Activated T-cell treated with anti-CD3 and anti-CD28 coated beads, Interleukin-2, amount 50 U/mL, for 24 hours (primary cell): ENCODE measurements at places on chromosomes 7 and 10.

GRCh38 chr10:84139126-84140035 lies at the start of gene GHITM:
Gene GHITM, plus strand, starts transcription at chr10:84139509. Its CDS starts 1,992 bp downstream, at chr10:84141501.
- DNase-seq = peak; percentile 99

GRCh38 chr7:107166736-107167426 lies 1.9 kb upstream of the HBP1 start:
- no peak for DNase-seq

GRCh38 chr10:32982911-32983909 lies 25.2 kb upstream of the ITGB1 start:
- DNase-seq = no peak

DNA sequence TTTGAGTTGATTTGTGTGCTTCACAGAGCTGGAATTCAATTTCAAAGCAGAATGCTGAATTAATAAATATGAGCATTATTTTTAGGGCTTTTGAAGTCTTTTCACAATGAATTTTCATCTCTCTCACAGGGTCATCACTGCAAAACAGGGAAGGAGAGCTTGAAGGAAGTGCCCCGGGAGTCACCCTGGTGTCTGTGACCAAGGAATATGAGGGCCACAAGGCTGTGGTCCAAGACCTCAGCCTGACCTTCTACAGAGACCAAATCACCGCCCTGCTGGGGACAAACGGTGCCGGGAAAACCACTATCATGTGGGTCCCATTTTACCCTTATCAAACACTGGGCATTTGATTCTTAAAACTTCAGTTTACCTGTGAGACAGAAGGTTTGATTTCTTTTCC lies 217.7 kb downstream of the ABCA13 start:
- no peak for DNase-seq

GRCh38 chr7:128274884-128275603 lies 34.0 kb downstream of the LEP start:
- DNase-seq = no peak

- no peak for DNase-seq
Observed at GRCh38 chr7:30166155-30166840, 31.5 kb downstream of the MTURN start.

DNA sequence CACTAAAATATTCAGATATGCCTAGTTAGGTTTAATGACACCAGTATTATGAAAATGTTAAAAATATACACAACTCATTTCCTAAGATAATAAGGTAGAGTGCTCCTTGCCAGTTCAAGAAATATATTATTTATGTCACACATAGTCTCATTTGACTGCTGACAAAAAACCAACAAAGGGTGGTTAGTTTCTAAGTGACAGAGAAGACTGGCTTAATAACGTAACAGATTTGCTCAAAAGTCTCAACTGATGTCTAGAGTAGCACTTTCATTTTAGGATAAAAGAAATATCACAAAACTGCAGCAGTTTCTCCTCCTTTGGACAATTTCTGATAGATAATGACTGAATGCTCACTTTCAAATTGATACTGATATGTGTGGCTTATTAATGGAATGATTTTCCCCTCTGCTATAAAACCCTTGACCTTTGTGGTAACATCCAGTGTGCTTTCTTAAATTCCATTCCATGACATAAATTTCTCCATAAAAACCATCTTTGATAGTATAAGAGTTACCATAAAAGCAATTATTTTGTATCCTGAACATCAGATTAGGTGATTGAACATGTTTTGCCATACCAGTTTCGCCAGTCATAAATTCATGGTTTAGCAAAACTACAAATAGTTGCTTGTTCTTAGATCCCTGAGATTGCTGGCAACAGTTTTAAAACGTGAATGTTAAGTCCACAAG lies 94.2 kb downstream of the NRBF2 start:
- no peak for DNase-seq

DNA sequence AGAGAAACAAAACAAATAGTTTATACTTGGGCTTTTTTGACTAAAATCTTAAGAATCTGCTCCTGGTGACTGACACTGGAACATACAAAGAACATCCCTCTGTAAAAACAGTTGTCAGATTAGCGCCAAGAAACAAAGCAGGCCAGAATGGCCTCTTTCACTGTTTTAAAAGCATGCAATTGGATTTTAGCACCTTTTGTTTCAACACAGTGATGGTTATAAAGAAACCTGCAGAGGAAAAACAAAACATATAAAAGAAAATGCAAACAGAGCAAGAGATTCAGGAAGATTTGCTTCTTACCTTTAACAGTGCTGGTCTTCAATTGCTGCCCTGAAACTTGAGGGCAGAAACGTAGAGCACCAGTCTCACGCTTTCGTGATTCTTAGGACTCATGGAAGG lies 652.2 kb upstream of the KCND2 start:
- DNase-seq = no peak

DNA sequence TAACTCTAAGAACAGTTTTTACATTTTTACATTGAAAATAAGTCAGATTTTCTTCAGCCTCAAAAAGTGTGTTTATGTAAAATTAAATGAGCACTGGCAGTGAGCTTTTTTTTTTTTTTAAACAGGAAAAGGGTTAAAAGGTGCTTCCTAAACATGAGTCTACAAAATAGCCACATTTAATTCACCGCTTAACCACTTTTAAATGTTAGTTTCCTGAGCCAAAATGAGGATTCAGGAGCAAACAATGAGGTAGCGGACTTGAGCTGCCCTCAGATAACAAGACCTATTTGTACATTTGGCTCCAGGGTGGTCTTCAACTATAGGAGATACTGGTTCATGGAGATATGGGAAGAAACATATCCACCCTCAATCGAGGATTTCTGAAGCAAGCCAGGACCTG lies 22.8 kb downstream of the AKR1C3 start:
- no peak for DNase-seq

GRCh38 chr7:36781011-36781738 lies 56.9 kb upstream of the AOAH start:
- no peak for DNase-seq

DNA sequence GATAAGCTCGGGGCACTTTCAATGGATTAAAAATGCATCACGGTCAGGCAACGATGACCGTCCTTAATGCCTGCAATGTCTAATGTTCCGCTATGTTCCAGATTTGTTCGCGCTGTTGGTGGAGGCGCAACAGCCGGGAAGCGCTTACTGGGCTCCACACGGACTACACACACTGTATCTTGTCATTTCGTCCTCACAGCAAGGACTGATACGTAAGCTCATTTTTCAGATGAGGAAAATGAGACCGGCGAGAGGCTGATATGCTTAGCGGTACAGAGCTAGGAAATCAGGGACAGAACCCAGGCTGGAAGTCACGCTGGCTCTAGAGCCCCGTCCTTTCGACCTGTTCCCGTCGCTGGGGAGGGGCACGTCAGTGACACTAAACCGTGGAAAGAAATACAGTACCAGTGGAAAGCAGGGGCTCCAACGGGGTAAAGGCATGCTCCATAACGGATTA lies 670 bp downstream of the TPK1 start:
- no peak for DNase-seq

- DNase-seq = no peak
Observed at GRCh38 chr7:105618016-105618296, 36.7 kb upstream of the EFCAB10 start.

DNA sequence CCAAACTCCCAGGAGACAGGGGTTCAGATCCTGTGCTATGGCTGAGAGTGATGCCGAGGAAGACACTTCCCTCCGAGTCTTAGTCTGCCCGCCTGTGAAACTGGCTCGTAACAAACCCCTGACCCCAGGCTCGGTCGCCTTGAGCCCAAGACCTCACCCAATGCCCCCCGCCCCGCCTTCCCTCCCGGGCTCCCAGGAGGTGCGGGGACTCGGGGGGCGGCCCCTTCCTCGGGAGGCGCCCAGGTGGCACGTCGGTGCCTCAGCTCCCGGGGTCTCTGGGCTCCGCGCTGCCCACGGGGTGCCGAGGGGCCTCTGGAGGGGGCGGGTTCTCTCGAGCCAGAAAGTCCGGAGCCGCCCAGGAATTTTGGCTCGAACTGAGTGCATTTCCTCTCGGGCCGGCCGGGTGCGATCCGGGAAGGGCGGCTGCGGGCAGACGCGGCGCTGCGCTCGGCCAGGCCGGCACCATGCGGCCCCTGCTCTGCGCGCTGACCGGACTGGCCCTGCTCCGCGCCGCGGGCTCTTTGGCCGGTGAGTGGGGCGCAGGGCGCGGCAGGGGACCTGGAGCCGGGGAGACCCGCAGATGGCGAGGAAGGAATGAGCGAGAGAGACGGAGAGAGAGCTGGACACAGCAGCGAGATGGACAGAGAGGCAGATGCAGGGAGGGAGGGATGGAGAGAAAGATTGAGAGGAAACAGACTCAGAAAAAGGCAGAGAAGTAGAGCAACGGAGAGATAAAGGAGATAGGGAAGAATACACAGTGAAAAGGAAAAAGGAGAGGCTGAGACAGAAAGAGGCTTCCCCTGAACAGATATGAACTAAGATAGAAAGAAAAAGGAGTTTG lies at the start of gene PLAC9:
Gene PLAC9 (plus strand): TSS at position 432 of the 841 bp plus-strand sequence. CDS start 33 bp downstream, at position 465.
- no peak for DNase-seq

GRCh38 chr10:57785068-57785467 lies 482.6 kb downstream of the IPMK start:
- DNase-seq = no peak

GRCh38 chr10:69914398-69915214 lies 112.9 kb downstream of the COL13A1 start:
- peak; percentile 72 for DNase-seq

GRCh38 chr10:122515588-122516231 lies 44.8 kb upstream of the DMBT1 start:
- peak; percentile 62 for DNase-seq

- DNase-seq = no peak
Observed at GRCh38 chr7:33814400-33814799, 90.9 kb upstream of the BMPER start.

DNA sequence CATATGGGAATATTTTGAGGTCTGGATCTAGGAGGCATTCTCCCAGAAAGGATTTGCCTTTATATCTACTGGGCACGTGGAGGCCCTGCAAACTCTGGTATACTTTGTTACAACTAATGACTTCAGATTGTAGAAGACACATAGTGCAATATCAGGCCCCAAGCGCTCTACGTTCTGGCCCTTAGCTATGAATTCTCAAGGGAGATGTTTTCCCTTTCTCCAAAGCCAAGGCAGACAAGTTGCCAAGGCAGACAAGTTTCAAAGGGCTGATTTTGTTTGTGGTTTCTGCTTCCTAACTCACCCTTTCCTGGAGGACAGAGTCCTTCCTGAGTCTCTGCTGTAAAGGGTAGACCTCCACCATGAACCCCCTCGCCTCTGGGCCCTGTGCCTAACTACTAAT lies 99.4 kb upstream of the CTTNBP2 start:
- no peak for DNase-seq

GRCh38 chr7:112130729-112131410 lies 75.3 kb downstream of the DOCK4 start:
- no peak for DNase-seq

- DNase-seq = no peak
Observed at GRCh38 chr7:116443101-116443523, 56.4 kb upstream of the CAV2 start.
